Psoas muscle (tissue), 8 donors: ENCODE measurements at places on chromosomes 2 and 18. TPM values are rescaled to one million over a fixed set of nuclear protein-coding genes. Genes with fewer than 3 reads are reported as not detected.

The SERPINB3 gene
- polyA plus RNA-seq = 0.03 TPM

The KLHL14 gene
- polyA plus RNA-seq = not detected

The PARD6G gene
- polyA plus RNA-seq = 0.39 TPM

The AKAIN1 gene
- polyA plus RNA-seq = not detected

The FRZB gene
- 3.1 TPM for polyA plus RNA-seq

The NOL4 gene
- polyA plus RNA-seq = not detected

The KCNIP3 gene
- polyA plus RNA-seq = 2.0 TPM

The KCNF1 gene
- not detected for polyA plus RNA-seq

The GPATCH11 gene
- 9.1 TPM for polyA plus RNA-seq

The SOX11 gene
- not detected for polyA plus RNA-seq

- DNase-seq = no peak
Observed at GRCh38 chr2:119546447-119546767, 2.2 kb downstream of the CFAP221 start.

- DNase-seq = no peak
Observed at GRCh38 chr18:8489761-8490160, 119.5 kb upstream of the RAB12 start.

- no peak for DNase-seq
Observed at GRCh38 chr2:12452185-12452584, 264.6 kb upstream of the TRIB2 start.

- no peak for DNase-seq
Observed at GRCh38 chr18:23627321-23627720, 35.4 kb downstream of the ANKRD29 start.

DNA sequence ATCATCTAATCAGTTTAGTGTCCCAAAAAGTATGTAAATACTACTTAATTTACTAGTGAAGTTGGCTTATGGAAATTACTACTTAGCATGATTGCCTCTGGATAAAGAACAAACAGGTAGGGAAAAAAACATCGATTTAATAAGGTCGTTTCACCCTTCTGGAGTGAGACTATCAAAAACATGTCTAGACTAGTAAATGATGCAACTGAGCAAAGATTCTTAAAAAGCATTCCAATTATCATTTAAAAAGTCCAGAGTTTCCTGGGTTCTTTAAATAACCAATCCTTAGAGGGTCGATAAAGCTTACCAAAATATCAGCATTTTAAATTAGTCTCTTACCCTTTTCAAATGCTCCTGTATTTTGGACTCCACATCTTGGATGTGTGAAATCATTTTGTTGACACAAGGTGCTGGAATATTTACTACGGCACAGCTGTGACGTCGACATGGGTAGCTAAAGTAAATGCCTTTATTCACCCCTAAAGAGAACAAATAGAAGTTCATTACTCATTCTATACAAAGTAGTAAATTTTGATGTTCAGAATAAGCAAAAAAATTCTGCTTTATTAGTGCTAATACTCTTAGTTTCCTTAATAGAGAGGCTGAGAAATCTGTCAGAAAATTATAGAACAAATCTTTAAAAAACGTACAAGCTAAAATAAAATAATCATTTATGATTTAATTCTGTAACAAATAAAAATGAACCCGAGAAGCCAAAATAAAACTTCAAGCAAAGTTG, 70.6 kb downstream of the CCDC178 start:
- no peak for DNase-seq

DNA sequence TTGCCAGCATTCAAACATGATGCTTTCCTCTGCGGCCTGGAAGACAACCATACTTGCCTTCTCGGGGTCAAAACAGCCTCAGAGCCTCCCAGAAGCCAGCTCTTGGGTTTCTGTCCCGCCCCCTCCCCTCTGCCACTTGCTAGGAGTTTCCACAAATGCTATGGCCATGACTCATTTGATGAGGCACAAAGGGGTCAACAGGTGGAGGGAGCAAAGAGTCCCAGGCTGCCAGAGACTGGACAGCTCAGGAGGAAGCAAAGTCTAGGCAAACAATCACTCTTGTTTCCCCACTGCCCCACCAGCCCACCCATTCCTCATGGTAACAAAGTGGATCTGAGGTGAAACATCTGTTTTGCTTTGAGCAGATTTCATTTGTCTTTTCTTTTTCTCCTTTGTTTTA, 551.1 kb downstream of the TNS1 start:
- no peak for DNase-seq

DNA sequence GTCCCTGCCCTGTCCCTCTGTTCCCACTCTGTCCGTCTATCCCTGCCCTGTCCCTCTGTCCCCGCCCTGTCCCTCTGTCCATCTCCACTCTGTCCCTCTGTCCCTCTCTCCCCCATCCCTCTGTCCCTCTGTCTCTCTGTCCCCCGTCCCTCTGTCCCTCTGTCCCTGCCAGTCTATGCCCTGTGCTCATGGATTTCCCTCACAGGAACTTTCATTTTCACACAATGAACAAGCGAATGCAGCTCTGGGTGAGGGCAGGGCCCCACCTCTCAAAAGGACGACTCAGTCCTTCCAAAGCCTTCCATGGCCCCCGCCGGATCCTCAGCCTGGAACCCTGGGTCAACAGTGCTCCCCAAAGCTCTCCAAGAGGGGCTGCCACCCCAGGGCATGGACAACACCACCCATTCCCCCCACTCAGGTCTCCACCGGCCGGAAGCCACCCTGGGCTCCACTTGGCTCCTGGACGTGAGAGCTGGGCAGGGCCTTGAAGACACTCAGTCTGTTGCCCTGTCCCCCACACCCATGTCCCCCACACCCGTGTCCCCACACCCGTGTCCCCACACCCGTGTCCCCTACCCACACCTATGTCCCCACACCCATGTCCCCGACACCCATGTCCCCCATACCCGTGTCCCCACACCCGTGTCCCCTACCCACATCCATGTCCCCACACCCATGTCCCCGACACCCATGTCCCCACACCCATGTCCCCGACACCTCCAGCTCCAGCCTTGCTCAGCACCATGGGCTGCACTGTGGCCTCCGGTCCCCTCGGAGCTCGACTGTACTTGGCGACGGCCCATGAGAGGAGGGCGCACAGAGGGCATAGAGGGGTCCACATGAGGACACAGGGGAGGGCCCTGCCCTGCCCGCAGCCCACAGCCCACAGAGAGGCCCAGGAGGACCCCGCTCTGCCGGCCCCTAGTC, 156.0 kb downstream of the PXDN start:
- DNase-seq = no peak

DNA sequence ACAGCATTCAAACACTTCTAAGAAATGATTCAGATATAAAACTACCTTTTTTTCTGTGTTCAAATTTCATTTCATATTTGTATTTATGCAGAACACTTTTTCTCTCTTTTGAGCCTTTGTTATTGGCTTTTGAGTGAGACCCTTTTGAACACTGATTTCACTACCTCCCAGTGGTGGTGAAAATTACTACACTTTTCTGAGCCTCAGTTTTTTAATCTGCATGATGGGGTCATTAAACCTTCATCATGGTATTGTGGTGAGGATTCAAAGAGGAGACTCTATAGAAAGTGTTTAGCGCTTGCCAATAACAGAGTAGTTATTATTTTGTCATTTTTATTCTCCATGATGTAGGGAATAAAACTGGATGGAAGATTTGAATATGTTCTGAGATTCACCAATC, 169.8 kb downstream of the THSD7B start:
- no peak for DNase-seq

GRCh38 chr2:1593371-1594122, 150.8 kb downstream of the PXDN start:
- DNase-seq = peak; percentile 66

DNA sequence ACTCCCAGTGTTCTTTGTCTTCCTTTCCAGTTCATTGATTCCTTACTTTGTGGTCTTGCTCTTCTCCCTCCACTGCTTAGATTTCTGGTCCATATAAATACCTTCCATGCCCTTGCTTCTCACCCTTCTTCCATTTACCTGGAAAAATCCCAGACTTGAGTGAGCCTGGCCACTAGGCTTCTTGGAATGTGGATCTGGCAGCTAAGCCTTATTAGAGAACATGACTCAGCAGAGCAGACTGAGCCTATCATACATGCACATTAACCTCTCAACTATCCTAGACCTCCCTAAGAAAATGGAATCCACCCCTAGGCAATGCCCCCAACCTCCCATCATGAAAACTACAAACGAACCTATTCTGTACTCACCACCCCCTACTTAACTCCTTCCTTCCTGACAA, 127.7 kb downstream of the RHBDD1 start:
- DNase-seq = no peak

DNA sequence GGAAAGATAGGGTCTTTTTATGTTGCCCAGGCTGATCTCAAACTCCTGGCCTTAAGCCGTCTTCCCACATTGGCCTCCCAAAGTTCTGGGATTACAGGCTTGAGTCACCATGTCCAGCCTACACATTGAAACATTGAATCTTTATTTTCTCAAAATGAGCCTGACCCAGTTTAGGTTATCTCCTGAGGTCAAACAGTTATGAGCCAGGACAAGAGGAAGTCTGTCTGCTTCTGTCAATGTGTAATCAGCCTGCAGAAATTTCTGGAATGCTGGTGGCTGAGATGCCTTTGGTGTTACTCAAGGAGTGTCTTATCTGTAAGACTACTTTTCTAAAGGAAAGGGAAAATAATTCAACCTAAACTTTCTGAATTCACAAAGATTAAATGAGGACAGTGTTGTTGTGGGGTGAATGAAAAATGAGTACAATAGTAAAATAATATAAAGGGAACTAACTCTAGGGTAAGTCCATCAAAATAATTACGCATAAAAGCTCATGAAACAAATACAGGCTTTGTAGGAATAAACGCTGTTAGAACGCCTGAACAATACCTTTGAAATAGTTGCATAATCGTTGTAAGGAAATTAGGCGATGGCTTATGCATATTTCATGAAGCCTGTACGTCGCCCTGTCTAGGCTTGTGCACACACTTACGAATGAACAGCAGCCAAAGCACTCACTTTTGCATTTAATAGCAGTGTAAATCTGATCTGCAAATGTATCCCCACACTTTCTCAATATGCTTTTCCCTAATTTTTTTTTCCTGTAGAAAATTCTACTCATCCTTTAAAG, 260.8 kb downstream of the RDH14 start:
- DNase-seq = no peak

- DNase-seq = no peak
Observed at GRCh38 chr2:110999626-111000025, 121.1 kb upstream of the BCL2L11 start.

DNA sequence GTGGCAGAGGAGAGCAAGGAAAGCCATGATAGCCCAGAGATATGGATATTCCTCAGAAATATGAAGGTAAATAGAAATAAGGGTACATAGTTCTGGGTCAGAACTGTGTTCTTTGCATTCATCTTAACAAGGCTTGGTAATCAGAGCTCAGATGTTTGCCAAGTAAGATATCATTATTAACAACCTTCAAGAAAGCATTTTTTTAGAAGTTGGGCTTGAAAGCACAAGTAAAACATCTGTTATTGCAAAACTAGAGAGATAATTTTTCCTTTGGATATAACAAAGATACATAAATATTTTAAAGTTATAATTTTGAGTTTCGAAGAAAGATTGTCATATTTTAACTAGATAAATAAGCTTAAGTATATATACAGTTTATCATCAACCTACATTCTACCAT, 171.4 kb downstream of the ZNF804A start:
- DNase-seq = no peak

- peak; percentile 66 for DNase-seq
Observed at GRCh38 chr2:68284896-68285295, 32.6 kb upstream of the PPP3R1 start.

DNA sequence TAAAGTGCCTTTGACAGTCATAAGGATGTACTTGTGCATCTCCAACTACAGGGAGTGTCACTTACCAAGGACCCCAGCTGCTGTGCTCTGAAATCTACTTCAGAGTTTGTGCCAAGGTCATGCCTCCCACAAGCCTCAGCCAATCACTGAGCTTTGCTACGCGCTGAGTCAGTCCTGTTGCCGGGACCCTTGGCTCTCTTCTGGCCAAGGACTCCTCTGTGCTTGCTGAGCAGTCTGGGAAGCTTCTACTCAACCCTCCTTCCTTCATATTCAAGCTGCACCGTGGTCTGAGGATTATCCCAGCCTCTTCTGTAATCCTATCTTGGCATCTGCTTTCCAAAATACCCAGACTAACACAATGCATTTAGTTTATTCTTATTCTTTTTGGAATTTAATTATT, 398.9 kb upstream of the FANCL start:
- no peak for DNase-seq

DNA sequence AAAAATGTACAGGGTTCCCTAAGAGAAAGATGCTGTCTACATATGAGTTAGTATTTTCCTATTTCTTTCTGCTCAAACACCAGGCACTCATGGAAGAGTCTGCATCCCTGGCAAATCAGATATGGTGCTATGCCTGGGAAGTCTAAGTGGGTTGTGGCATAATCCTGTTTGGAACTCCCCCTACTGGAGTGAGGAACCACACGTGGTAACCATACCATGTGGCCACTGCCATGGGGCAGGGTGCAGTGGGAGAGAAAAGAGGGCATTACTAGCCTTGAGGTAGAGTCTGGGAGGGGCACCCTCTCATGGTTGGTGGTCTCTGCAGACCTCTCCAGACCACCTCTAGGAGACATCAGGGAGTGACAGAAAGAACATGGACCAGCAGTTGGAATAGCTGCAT, 257.9 kb upstream of the ATP5MC3 start:
- no peak for DNase-seq

DNA sequence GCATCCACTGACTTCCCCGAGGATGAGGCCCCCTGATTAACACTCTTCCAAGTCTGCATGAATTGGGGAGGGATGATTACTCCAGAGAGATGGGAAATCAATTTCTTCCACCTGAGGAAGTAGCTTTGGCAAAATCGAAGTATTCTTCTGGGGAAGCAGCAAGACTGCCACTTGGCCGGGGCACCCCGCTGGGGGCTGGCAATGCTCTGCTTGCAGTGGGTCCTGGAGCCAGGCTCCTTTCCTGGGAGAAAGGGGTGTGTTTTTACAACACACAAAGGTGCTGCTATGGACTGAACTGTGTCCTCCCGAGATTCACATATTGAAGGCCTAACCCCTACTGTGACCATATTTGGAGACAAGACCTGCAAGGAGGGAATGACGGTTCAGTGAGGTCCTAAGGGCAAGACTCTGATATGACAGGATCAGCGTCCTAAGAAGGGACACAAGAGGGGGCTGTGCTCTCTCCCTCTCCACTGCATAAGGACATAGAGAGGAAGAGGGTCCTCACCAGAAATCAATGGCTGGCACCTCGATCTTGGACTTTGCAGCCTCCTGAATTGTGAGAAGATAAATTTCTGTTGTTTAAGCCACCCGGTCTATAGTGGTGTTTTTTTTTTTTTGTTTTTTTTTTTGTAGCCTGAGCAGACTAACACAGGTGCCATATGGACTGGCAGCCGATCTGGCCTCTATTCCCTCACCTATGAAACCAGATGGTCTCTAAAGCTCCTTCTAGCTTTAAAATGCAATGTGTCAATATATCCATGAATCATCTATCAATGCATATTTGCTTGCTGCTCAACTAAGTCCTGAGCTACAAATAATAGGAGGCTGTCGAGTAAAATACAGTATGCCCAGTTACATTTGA, 3.6 kb upstream of the SMARCAL1 start:
- no peak for DNase-seq

GRCh38 chr2:62928015-62928414, 122.6 kb upstream of the OTX1 start:
- no peak for DNase-seq

- no peak for DNase-seq
Observed at GRCh38 chr18:5451150-5451549, 92.6 kb downstream of the EPB41L3 start.
